ENCODE measurements at places on chromosomes 5 and 9. TPM values are rescaled to one million over a fixed set of nuclear protein-coding genes. Genes with fewer than 3 reads are reported as not detected.

Gene ACTBL2
- total RNA-seq = not detected

DNA sequence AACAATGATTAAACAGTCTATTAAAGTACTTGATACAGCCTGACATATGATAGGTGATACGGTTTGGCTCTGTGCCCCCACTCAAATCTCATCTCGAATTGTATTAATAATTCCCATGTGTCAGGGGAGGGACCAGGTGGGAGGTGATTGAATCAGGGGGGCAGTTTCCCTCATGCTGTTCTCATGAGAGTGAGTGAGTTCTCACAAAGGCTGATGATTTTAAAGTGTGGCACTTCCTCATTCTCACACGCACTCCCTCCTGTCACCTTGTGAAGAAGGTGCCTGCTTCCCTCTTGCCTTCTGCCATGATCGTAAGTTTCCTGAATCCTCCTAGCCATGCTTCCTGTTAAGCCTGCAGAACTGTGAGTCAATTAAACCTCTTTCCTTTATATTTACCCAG is 40.1 kb upstream of the TARS1 start:
- no peaks in the 10 kb centered on the region for H3K4me1 ChIP-seq
- no peaks in the 10 kb centered on the region for H3K36me3 ChIP-seq
- no peak overlapping the region for H3K27ac ChIP-seq
- H3K4me3 ChIP-seq = no peak overlapping the region
- no peak for DNase-seq

DNA sequence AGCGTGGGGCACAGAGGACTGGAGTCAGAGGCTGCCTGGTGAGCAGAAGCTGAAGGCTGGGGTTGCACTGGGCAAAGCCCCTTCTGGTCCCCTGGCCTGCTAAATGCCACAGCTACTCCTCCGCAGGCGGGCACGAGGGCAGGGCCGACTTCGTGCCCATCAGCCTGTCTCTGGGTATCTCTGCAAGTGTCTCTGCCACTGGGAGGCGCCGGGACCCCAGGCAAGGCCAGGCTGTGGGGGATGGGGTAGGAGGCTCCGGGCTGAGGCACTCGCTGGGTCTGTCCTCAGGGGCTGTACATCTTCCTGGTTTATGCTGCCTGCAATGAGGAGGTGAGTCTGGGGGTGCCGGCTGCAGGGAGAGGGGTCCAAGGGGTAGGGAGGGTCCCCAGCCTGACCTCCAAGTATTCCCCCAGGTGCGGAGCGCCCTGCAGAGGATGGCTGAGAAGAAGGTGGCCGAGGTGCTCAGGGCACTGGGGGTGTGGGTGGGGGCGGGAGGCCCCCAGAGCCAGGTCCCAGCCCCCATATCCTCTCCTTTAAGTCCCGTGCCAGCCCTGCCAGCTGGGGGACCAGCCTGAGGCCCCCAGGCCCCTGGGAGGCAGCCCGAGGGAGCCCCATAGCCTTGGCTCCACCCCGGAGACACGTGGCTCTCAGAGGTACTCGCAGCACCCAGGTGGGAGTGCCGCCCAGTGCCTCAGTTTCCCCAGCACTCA is 25.1 kb downstream of the ADGRD2 start:
- H3K27me3 ChIP-seq = peaks cover 18% of the 10 kb centered on the region
- no peak for DNase-seq
- no peaks in the 10 kb centered on the region for H3K4me1 ChIP-seq
- no peaks in the 10 kb centered on the region for H3K36me3 ChIP-seq
- H3K4me3 ChIP-seq = no peak overlapping the region

- H3K27ac ChIP-seq = no peak overlapping the region
- H3K27me3 ChIP-seq = peaks cover 68% of the 10 kb centered on the region
- DNase-seq = no peak
- H3K4me1 ChIP-seq = peaks cover 23% of the 10 kb centered on the region
- H3K4me3 ChIP-seq = no peak overlapping the region
- peaks cover 2% of the 10 kb centered on the region for H3K36me3 ChIP-seq
These were observed 496 bp downstream of the TLX3 start for GRCh38 chr5:171309276-171310211.

GRCh38 chr5:142572006-142572405 is 113.9 kb downstream of the FGF1 start:
- no peak overlapping the region for H3K4me3 ChIP-seq
- no peaks in the 10 kb centered on the region for H3K36me3 ChIP-seq
- no peaks in the 10 kb centered on the region for H3K27me3 ChIP-seq
- no peak overlapping the region for H3K27ac ChIP-seq
- peaks cover 9% of the 10 kb centered on the region for H3K4me1 ChIP-seq
- no peak for DNase-seq

DNA sequence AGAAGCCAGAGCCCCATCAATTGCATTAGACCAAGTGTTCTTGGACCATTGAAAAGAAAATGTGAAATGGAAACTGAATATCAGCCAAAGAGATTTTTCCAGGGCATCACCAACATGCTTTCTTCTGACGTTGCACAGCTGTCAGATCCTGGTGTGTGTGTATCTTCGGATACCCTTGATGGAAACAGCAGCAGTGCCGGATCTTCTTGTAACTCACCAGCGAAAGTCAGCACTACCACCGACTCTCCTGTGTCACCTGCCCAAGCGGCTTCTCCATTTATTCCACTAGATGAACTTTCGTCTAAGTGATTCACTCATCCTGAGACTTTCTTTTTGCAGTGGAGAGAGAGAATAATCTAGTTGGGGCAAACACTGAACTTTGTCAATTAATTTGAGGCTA is 75.7 kb downstream of the PIP5K1B start:
- H3K4me3 ChIP-seq = no peak overlapping the region
- H3K36me3 ChIP-seq = no peaks in the 10 kb centered on the region
- H3K27me3 ChIP-seq = no peaks in the 10 kb centered on the region
- DNase-seq = peak; percentile 25
- peaks cover 11% of the 10 kb centered on the region for H3K4me1 ChIP-seq
- H3K27ac ChIP-seq = no peak overlapping the region

DNA sequence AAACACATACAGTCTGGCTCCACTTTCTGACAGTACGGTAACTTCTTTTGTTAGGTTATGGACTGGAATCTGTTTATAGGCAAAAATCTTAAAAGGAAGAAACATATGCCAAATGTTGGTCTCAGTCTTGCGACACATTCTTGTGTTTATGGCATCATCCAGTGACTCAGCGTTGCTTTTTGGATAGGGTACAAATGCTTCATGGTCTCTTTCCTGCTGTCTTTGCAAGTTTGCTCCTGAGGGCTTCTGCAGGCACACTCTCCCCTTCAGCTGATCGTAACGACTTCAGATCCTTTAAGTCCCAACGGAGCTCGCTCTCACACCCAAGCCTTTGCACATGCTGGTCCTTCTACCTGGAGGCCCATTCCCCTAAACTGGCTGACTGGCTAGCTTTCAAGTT is 23.6 kb upstream of the TNFSF8 start:
- H3K4me3 ChIP-seq = no peak overlapping the region
- H3K36me3 ChIP-seq = peaks cover 2% of the 10 kb centered on the region
- H3K4me1 ChIP-seq = peaks cover 34% of the 10 kb centered on the region
- peak overlapping the region; percentile 8 for H3K27ac ChIP-seq
- DNase-seq = peak; percentile 62

GRCh38 chr5:111676466-111676865 is 80.5 kb downstream of the NREP start:
- no peaks in the 10 kb centered on the region for H3K36me3 ChIP-seq
- H3K27ac ChIP-seq = no peak overlapping the region
- no peak for DNase-seq
- peaks cover 7% of the 10 kb centered on the region for H3K27me3 ChIP-seq
- no peak overlapping the region for H3K4me3 ChIP-seq

DNA sequence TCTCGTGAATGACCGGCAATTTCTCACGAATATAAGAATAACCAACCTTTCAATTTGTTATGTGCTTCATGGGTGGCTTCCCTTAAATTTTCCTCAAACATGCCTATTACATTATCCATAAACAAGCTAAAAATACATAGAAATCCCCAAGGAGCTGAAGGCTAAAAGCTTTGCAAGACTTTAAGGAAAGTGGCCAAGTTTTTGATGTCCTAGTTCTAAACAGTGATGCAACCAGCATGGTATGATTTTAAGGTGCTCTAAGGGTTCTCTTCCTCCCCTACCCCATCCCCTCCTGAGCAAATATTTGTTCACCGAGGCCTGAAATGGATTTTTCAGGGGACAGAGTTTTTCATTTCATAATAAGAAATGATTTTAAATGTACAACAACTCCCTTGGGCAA is 79.8 kb downstream of the RGS7BP start:
- H3K4me3 ChIP-seq = no peak overlapping the region
- peaks cover 19% of the 10 kb centered on the region for H3K27me3 ChIP-seq
- no peak overlapping the region for H3K27ac ChIP-seq
- DNase-seq = no peak
- no peaks in the 10 kb centered on the region for H3K4me1 ChIP-seq

DNA sequence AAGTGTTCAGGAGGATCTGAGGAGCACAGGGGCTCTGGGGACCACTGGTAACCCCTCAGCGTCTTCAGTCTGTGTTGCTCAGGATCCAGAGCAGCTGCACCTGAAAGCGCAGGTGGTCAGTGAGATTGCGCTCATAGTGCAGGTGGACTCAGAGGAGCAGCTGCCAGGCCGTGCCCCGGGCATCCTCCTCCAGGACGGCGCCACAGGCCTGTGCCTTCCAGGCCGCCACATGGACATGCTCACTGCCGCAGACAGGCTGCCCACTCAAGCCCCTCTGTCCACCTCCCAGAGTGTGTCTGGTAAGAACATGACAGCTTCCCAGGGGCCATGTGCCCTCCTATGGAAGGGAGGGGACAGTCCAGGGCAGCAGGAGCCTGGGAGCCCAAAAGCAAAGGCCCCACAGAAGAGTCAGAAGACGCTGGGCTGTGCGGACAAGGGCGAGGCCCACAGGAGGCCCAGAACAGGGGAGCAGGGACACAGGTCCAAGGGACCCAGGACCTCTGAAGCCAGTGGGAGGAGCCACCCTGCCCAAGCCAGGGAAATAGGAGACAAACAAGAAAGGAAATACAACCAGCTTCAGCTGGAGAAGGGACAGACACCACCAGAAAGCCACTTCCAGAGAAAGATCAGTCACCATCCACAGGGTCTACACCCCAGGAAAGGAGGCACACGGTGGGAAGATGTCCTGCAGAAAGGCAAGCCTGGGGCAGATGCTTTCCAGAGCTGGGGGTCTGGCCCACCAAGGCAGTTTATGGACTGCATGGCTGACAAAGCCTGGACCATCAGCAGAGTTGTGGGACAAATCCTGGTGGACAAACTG is 5.2 kb downstream of the SPATA31E1 start:
- no peak for DNase-seq
- no peak overlapping the region for H3K27ac ChIP-seq
- no peak overlapping the region for H3K4me3 ChIP-seq
- H3K27me3 ChIP-seq = no peaks in the 10 kb centered on the region
- H3K4me1 ChIP-seq = no peaks in the 10 kb centered on the region
- H3K36me3 ChIP-seq = no peaks in the 10 kb centered on the region

- H3K4me1 ChIP-seq = no peaks in the 10 kb centered on the region
- no peak overlapping the region for H3K4me3 ChIP-seq
- no peaks in the 10 kb centered on the region for H3K36me3 ChIP-seq
- H3K27ac ChIP-seq = no peak overlapping the region
These were observed 584.1 kb downstream of the CCDC171 start for GRCh38 chr9:16136961-16137360.

DNA sequence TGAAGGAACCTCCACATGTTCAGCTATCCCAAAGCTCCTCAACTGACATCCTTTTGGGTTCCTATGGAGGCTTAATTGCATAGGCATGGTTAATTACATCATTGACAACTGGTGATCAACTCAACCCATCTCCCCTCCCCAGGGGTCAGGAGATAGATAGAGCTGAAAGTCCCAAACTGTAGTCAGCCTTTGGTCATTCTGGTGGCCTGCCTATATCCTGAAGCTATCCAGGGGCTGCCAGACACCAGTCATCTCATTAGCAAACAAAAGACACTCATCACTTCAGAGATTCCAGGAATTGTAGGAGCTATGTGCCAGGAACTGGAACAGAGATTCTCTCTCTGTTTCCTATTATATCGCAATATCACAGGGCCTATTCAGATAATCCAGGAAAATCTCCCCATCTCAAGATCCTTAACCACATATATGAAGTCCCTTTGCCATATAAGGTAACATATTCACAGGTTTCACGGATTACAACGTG is 646.5 kb upstream of the GRAMD2B start:
- H3K4me3 ChIP-seq = no peak overlapping the region
- no peak for DNase-seq
- no peaks in the 10 kb centered on the region for H3K4me1 ChIP-seq
- H3K36me3 ChIP-seq = no peaks in the 10 kb centered on the region
- no peak overlapping the region for H3K27ac ChIP-seq

- no peak overlapping the region for H3K27ac ChIP-seq
- no peak for DNase-seq
- no peak overlapping the region for H3K4me3 ChIP-seq
- no peaks in the 10 kb centered on the region for H3K4me1 ChIP-seq
- no peaks in the 10 kb centered on the region for H3K36me3 ChIP-seq
- H3K27me3 ChIP-seq = peaks cover 4% of the 10 kb centered on the region
These were observed 76.0 kb upstream of the SIMC1 start for GRCh38 chr5:176162198-176162597.

DNA sequence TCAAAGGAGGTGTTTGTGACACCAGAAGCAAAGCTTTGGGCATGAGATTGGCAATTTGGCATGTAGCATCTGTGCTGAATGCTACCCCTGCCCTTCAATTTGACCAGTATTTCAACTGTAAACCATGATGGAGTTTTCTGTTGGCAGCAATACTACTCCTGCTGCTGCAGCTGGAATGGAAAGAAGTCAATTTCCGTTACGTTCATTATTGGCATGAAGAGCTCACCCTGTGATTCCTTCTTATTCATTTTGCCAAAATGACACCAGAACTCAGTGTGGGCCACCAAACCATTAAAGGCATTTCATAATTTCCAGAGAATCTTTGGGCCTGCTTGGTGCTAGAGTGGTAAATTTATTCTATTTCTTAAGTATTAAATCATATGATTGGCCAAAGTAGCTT is 433.1 kb upstream of the DMAC1 start:
- no peaks in the 10 kb centered on the region for H3K36me3 ChIP-seq
- DNase-seq = no peak
- H3K27ac ChIP-seq = no peak overlapping the region

DNA sequence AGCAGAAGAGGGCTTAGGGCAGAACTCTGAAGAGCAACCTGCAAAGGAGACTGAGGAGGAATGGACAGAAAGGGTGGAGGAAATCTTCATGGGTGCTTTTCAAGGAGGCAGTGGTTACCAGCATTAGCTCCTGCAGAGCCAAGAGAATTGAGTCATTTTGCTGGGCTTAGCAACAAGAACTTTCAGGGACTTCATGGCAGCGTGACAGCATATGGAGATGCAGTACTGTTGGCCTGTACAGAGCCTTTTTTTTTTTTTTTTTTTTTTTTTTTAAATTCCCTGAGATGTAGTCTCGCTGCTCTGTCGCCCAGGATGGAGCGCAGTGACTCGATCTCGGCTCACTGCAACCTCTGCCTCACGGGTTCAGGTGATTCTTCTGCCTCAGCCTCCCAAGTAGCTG is 296.0 kb upstream of the DMRT1 start:
- no peak for DNase-seq
- H3K36me3 ChIP-seq = no peaks in the 10 kb centered on the region
- no peaks in the 10 kb centered on the region for H3K27me3 ChIP-seq
- no peak overlapping the region for H3K27ac ChIP-seq
- H3K4me1 ChIP-seq = peaks cover 28% of the 10 kb centered on the region

- H3K4me3 ChIP-seq = peak overlapping the region; percentile 77
- H3K27me3 ChIP-seq = peaks cover 18% of the 10 kb centered on the region
- peak; percentile 59 for DNase-seq
- H3K27ac ChIP-seq = peak overlapping the region; percentile 83
- peaks cover 48% of the 10 kb centered on the region for H3K4me1 ChIP-seq
These were observed 1.0 kb upstream of the NTMT1 start for GRCh38 chr9:129624947-129625346.
